Fibroblast of mammary gland (primary cell): ENCODE measurements at places on chromosomes 16 and 17.
A peak's percentile ranks its signal among the peaks of the same experiment; 100 is the strongest.

DNA sequence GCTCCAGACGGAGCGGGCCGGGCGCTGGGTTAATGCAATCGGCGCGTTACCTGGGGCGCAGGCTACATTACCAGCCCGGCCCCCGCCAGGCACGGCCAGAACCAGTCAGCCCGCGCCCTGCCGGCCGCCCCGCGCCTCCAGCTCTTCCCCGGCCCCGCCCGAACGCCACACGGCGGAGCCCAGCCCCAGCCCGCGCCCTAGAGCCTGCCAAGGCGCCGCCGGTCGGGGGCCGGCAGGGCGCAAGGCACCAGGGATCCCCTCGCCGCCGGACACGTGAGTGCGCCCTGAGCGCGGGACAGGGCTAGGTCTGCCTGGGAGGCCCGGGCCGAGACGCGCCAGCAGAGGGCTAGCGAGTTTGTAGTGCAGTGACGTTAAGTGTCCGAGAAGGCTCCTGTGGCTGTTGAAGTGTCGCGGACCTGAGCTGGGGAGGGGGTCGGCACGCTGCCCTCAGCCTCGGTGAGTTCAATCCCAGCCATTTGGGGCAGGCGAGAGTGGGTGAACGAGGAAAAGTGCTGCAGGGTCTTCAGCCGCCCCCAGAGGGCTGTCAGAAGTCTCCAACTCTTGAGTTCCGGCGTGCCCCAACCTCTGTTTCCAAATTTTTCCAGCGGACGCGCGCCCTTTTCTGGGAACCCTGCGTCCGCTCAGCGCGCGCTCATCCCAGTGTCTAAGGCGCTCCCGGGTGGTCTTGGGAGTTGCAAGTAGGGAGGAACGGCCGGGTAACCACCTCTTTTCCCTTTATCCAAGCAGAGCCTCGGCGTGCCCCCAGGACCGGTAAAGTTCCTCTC, at the start of gene SLC6A2:
SLC6A2 (plus strand) TSS at position 92 of the 785 bp plus-strand sequence. CDS start 707 bp downstream, outside the sequence.
- DNase-seq = no peak

DNA sequence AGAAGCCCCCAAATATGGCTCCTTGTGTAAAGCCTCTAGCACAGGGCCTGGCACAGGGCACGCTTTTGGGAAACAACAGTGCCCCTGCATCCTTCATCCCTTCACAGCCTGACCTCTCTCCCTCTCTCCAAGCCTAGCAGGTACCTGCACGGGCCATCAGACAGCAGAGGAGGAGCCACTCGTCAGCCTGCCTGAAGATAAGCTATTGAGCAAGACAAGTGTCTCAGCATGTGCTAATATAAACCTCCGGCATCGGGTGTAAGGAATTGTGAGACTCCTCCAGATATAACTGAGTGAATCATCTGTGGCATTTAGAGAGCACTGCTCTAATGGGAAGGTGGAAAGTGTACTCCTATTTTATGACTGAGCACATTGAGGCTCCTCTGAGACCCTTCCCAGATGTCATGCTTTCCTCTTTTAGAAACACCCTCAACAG, 38.3 kb downstream of the TBX4 start:
- DNase-seq = peak; percentile 62

GRCh38 chr16:85986931-85987749, 88.2 kb downstream of the IRF8 start:
- DNase-seq = no peak

DNA sequence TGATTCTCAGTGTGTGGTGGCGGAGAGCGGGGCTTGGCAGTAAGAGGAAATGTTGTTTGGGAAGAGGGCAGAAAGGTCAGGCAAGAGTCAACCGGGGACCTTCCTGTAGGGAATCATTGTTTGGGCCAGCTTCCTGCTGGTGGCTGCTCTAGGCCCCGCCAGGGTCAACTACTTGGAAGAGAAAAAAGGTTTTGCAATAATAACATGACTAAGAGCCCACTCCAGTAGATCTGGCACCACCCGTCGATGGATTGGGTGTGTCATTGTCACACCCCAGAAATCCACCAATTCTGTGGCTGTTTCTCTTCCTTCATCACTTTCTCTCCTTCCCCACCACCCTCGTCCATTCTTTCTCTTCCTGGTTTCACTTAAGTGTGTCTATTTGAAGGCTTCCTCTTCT, 4.2 kb upstream of the KRT24 start:
- DNase-seq = peak; percentile 50

GRCh38 chr17:77420804-77421629, 280.2 kb downstream of the SEC14L1 start:
- peak; percentile 91 for DNase-seq

- no peak for DNase-seq
Observed at GRCh38 chr16:88972349-88972748, 4.7 kb downstream of the CBFA2T3 start.

DNA sequence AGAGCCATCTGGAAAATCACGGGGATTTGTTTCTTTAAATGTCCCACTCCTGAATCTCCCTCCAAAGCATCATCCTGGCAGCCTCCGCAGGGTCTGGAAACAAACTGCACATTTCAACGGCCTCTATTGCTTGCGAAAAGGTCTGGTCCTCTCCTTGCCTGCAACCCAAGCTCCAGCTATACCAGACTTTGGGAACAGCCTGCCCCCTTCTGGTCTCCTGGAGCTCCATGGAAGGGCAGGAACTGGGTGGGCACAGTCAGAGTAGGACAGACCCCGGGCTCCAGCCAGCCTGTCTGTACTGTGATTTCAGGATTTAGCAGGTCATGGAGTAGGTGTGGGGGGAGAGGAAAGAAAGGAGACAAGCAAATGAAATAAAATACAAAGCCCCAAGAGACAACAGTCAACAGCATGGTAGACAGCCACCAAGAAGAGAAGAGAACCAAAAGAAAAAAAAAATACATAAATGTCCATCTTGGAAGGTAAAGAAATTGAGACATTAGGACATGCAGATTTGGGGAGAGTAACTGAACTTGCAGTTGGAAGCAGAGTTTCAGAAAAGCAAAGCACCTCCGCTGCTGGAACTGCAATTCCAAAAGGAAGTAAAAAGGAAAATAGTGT, 2.7 kb downstream of the XYLT1 start:
- DNase-seq = peak; percentile 76

DNA sequence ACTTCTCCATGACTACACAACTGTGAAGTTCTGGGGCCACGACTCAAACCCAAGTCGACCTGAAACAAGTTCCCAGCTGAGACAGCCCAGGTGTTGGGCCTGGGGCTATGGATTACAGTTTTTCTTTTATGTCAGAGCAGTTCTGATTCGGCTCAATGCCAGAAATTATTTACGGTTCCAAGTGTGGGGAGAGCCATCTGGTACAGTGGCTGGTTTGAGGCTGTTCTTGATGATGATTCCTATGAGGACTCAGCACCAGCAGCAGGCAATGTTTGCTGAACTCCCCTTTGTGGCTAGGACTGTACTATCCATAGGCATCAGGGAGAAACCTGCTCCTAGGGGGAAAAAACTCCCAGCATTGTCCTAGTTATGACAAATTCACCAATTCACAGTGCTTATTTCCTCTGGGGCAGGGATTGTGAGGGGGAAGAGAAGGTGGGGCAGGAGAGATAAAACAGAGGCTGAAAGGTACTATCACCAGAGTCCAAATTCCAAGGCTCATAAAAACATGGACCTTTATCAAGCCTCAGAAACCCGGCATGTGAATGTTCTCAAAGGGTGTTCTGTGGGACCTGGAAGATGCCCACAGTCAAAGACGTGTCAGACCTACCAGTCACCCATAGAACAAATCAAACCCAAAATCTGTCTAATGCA, 18.2 kb upstream of the CMTM4 start:
- no peak for DNase-seq

GRCh38 chr17:49859991-49860953, 12.4 kb upstream of the TAC4 start:
- DNase-seq = peak; percentile 10

DNA sequence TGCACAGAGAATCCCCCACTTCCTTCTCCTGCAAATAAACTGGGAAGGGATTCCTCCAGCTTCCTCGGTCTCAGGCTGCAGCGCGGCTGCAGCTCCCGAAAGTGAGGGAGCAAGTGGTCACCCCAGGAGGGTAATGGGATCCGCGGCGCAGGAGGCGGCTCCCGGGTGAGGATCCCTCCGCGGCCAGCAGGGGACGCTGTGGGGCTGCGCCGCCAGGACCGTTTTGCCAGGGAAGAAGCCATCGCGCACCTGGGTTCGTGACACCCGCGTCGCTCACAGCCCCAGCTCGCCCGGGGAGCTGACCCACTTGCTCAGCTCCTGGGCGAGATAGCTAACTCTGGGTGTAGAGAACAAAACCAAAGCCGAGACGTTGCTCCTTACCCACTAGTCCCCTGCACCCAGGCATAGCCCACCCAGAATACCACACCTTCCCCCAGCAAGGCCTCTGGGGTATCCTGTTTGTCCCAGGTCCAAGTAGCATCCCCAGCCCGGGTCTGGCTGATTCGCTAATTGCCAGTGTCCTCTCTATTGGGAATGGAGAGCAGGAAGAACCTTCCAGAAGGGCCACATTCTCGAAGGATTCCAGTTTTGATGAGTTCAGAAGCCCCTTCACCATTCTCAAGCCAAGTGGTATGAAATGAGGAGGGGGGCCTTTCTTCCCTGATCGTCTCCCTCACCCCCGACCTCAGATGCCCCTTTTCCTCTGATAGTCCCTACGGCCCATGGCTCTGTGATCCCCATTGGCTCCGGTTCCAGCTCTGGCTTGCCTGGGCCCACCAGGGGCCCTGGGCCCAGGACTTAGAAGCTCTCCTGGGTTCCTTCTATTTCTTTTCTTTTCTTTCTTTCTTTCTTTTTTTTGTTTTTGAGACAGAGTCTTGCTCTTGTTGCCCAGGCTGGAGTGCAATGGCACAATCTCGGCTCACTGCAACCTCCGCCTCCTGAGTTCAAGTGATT, 14.1 kb downstream of the CYGB start:
- DNase-seq = peak; percentile 57

- no peak for DNase-seq
Observed at GRCh38 chr16:1542166-1542500, 8.7 kb downstream of the TMEM204 start.

DNA sequence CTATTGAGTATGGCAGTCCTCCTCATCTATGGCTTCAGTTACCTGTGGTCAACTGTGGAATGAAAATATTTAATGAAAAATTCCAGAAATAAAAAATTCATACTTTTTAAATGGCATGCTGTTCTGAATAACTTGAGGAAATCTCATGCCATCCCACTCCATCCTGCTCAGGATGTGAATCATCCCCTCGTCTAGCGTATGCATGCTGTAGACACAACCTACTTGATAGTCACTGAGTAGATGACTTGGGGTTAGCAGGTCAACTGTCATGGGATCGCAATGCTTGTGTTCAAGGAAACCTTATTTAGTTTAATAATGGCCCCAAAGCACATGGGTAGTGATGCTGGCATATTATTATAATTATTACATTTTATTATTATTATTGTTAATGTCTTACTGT, 4.8 kb upstream of the VAC14 start:
- peak; percentile 90 for DNase-seq

- DNase-seq = no peak
Observed at GRCh38 chr17:2105663-2106062, 50.8 kb downstream of the HIC1 start.

DNA sequence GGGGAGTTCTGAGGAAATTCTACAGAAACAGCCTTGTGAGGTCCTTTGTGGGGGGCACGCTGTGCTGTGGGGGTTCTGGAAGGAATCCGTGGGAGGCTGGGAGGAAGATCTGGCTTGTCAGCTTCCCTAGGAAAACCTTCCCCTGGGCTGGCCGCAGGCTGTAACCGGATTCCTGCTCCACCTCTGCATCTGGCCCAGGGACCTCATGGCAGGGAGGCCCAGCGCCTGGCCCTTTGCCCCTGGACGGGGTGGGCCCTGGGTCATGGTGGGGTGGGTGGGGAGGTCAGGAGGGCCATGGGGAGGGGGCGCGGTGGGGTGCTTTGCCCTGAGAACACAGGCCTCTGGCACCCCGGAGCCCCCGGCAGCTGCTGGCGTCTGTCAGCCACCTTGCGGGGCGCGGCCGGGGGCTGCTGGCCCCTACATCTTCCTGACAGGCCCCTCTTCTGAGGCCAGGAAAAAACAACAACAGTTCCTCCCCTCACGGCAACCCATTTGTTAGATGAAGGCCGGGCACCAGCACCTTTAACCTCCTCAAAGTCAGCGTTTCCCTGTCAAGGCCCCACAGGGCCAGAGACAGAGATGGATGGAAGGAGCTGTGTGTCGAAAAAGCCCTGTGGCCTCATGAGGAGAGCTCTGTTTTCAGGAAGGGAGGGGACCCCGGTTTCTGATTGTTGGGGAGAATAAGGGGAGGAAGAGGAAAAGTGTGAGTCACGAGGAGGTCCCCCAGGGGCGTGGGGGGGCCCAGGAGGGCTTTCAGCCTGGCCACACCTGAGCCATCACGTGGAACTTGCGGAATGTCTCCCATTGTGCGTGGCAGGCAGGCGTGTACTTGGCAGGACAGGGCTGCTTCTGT, 3.6 kb upstream of the MEOX1 start:
- no peak for DNase-seq

- DNase-seq = no peak
Observed at GRCh38 chr16:1785846-1786170, 3.0 kb downstream of the NUBP2 start.

DNA sequence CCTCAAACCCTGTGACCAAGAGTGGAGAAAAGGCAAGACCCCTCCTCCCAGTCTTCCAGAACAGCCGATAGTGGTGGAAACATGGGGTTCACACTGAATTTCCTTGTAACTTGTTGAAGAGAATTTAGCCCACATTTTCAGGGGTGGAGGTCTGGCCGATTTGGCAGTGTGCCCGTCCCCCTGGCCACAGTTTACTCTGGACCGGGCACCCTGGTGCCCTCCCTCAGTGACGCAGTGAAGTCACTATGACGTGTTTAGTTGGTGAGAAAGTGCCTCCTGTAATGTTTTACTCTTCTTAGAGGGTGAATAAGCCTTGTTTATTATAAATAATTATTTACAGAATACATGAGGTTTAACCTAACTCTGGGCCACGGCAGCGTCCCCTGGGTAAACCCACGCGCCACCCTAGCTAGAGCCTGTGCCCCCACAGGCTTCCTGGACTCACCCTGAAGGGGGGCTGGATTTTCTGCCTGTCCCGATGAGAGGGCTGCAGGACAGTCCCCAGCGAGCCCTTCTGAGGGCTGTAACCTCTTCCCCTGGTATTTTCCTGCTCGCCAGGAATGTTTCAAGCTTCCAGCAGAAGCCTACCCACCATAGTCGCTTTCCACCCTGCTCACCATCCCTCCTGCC, 316.9 kb downstream of the SEC14L1 start:
- DNase-seq = no peak

DNA sequence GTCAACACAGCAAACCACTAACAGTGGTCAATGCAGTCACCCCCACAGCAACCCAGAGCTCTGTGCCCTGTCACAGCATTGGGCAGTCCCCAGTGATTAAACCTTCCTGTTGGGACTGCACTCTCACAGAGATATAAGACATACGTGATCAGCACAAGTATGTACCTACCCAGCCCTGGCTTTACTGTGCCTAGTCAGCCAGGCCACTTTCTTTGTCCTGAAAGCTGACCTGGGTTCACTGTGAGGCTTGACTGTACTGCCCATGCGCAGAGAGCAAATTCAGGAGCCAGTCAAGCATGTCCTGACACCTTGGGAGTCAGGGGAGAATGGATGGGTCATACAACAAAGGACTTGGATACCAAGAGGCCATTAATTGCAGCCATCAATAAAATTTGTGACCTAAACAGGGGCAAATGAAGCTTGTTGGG, 10.9 kb upstream of the TMEM170A start:
- no peak for DNase-seq

DNA sequence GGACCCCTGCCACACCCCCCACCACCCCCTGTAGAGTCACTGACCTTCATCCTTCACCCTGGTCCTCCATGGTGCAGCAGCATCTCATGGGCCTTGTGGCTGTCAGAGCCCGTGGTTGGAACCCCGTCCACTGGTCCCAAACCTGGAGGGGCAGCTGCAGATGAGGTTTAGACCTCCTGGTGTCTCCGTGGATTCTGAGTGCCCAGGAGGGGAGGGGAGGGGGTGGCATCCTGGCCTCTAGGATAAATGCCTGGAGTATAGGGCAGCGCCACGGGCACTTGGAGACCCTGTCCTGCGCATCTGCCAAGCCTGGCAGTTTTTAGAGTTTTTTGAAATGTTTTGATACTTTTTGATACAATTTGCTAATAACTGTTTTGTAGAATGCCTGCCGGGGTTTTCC, 17.5 kb downstream of the KLHL36 start:
- no peak for DNase-seq
